Hematopoietic multipotent progenitor cell treated with erythropoietin and hydrocortisone succinate and interleukin-3 and kit ligand, for 8 days (in vitro differentiated cells): ENCODE measurements at places on chromosomes 3 and 15.
A peak's percentile ranks its signal among the peaks of the same experiment; 100 is the strongest.

DNA sequence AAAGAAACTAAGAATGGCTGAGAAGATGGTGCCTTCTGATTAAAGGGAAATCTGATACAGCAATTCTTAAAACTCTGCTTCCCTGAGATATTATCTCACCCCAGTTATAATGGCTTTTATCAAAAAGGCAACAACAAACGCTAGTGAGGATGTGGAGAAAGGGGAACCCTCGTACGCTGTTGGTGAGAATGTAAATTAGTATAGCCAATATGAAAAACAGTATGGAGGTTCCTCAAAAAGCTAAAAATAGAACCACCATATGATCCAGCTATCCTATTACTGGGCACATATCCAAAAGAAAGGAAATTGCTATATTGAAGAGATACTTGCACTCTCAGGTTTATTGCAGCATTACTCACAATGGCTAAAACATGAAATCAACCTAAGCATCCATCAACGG, 65.1 kb downstream of the GOLIM4 start:
- no peak for DNase-seq

- peak; percentile 2 for DNase-seq
These were observed 60.9 kb downstream of the ASB7 start for GRCh38 chr15:100663086-100663914.

DNA sequence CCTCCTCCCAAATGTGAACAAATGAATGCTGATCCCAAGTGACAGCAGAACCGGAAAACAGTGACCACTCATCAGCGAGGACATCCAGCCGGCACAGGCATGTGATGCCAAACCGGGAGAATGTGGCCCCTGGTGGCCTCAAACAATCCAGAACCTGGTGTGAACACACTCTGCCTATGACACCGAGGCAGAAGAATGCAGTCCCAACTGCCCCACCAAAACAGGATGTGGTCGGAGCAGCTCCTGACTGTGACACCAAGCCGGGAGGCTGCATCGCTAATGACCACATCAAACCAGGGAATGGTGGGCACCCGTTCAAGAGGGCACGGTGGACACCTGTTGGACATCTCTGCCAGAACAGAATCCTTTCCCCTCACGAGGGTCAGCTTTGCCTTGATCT, 15.4 kb downstream of the SCN5A start:
- no peak for DNase-seq

DNA sequence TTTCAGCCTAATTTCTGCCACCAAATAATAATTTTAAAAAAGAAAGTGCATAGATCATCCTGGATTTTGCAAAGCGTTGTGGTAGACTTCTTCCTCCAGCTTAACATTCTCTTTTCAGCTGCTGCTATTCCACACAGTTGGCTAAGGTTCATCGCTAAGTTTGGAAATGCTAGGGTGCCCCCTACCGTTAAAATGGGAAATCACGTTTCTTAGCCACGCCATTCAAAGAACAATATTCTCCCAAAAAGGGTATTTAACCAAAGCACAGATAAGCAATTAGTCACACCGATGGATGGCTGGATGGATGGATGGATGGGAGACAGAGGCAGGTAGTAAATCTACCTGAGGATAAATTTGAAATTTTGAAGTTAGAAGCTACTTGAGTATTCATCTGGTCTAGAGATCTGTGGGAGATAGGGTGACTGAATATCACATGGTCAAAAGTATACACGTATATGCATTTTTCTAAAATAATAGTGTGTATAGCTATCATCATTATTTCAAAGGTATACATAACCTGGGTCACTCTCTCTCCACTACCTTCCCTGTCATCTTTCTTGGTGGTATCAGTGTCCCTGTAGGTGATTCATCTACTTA, 67.2 kb downstream of the EFHB start:
- DNase-seq: peak; percentile 76

DNA sequence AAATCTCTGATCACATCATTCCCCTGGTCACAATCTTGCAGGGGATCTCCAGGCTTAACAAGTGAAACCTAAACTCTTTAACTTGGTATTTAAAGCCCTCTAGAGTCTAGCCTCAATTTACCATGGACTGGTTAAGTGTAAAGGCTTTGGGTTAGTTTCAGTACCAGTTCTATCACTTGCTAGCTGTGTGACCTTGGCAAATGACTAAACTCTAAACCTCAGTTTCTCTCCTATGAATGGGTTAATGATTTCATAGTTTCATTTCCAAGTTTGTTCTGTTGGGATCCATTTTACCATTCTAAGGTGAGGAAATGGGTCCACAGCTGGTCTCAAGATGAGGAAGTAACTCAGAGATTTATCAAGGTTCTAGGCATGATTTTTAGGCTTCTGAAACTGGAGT, 38.8 kb upstream of the TIMP4 start:
- no peak for DNase-seq

GRCh38 chr3:187848401-187848800, 103.1 kb upstream of the BCL6 start:
- DNase-seq: no peak

- no peak for DNase-seq
These were observed 369.4 kb downstream of the MAGI1 start for GRCh38 chr3:65669163-65669875.

GRCh38 chr3:187061748-187062147, 77.5 kb downstream of the RPL39L start:
- no peak for DNase-seq

DNA sequence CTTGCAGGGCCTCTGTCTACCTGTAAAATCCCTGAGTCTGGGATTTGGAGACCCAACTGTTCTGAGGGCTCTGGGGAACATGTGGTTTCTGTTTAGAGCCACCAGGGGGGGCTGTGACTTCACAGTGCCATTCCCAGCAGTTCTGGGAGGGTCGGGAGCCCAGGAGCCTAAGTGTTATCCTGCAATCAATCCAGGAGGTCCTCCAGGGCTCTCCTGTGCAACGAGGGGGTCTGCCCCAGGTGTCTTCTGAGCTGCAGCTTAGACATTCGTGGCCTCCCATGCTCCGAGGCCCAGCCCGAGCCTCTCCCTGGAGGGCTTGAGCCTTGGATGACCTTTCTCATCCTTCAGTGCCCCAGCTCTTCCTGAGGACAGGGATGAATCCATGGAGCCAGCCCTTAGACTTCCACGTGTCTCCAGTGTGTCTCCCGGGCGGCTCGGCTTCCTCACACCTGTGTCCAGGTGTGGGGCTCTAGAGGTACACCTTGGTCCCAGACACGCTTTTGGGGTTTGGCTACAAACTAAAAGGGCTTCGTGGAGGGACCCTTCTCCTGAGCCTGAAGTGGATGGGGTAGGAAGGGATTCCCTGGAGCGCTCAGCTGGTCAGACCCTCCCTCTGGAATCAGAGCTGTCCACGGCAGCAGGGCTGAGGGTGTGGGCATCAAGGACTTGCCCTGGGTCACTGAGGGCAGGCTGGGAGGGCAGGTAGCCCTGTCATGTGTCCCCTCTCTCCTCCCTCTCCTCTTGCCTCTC, 20.3 kb upstream of the ABTB1 start:
- peak; percentile 64 for DNase-seq

- DNase-seq: peak; percentile 47
These were observed 1.0 kb downstream of the LRCH3 start for GRCh38 chr3:197791892-197792647.

DNA sequence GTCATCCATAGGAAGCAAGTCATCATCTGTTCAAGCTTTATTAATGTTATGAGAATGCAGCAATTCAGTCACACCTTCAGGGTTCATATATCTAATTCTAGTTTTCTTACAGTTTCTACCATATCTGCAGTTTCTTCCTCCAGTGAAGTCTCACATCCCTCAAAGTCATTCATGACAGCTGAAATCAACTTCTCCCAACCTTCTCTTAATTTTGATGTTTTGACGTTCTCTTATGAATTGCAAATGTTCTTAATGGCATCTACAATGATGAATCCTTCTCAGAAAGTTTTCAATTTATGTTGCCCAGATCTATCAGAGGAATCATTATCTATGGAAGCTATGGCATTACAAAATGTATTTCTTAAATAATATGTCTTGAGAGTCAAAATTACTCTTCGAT, 210.4 kb upstream of the ZBTB20 start:
- DNase-seq: no peak

DNA sequence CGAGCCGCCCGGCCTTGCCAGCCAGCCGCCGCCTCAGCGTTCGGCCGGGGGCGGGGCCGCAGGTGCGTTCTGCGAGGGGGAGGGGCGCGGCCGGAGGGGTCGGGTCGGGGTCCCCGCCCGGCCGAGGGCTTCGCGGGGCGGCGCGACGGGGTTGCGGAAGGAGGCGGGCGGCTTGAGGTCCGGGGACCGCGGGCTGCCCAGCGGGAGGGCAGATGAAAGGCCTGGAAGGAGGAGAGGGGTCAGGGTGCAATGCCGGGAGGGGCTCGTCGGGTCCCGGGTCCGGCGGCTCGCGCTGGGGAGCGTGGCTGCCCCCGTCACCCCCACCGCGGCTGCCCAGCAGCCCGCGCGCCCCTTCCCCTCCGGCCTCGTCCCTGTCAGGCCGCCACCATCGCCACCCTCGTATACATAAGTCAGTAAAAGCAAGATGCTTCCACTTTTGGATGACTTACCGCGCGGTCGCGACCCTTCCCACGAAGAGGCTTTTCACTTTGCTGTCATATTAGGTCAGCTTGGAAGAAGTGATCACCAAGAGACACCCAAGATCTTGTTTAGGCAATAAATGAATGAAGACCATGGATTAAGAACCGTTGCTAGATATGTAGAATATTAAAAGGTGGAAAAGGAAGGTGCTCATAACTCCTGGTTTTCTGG, 620 bp upstream of the ANP32A start:
- DNase-seq: peak; percentile 36
